Cortex of kidney (tissue), 1 donor: ENCODE measurements at places on chromosomes 7 and 10.

DNA sequence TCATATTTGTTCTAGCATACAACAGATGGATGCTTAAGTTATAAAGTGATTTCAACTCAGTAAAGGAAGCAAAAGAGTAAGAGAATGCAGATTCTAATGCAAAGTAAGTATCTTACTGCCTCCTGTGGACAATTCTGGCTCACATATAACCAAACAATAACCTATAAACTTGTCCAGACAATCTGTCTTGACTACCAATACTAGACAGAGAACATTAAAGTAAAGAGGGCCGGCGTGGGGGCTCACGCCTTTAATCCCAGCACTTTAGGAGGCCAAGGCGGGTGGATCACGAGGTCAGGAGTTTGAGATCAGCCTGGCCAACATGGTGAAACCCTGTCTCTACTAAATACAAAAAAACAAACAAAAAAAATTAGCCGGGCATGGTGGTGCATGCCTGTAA lies 329.3 kb downstream of the CACNA2D1 start:
- DNase-seq, result no peak

GRCh38 chr7:21568762-21569161 lies 25.9 kb downstream of the DNAH11 start:
- no peak for DNase-seq

DNA sequence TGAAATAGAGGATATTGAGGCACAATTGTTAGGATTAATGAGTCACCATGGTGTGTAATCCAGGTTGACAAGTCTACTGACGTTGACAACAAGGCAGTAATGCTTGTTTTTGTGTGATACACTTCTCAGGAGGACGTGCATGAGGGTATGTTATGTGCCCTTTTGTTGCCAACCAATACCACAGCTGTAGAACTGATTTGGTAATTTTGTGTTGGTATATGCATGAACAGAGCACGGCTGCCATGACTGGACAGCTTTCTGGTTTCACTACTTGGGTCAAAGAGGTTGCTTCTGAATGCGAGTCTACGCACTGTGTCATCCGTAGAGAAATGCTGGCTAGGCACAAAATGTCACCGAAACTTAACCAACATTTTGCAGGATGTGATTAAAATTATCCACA lies 32.9 kb downstream of the PHTF2 start:
- no peak for DNase-seq

GRCh38 chr10:1651270-1651966 lies 85.9 kb downstream of the ADARB2 start:
- DNase-seq, result no peak

- DNase-seq, result no peak
Measured at GRCh38 chr10:121332829-121333765, 265.1 kb downstream of the FGFR2 start.

DNA sequence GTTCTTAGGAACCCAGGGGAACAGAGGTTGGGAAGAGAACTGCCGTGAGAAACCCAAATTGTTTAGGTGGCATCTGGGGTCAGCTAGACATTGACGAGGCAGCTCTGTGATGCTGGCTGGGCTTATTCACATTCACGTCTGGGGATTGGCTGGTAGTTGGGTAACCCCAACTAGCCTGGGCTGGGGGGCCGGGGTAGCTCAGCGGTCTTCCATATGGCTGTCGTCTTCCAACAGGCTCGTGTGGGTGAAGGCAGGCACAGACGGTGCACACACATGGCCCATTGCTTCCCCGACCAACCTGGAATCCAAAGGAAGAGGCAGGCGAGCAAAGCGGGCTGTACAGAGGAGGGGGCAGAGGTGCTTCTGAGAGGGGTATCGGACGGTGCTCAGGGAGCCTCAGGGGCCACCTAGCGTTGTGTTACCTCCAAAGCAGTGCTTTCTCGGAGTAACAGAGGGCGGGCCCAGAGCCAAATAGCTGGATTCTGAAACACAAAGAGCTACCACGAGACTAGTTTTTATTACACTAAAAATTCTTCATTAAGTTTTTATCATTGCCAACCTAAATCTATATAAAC lies 34.5 kb downstream of the MKI67 start:
- no peak for DNase-seq

GRCh38 chr10:109966961-109967738 lies 40.6 kb upstream of the ADD3 start:
- DNase-seq, result no peak

DNA sequence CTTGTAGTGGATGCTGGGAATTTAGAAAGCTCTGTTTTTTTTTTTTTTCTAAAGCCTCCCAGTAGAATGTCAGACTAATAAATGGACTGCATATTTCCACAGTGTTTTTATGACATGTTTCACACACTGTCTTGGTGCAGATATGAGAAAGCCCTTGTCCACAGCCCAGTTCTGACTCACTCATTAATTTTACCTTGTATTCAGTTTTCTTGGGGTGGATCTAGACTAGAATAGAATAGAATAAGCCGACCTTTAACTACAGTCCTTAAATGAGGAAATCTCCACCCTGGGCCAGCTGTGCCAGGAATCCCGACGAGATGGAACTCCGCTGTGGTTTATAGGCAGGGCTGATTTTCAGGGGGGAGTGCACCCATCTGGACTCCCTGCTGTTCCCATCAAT lies 274.7 kb downstream of the NRG3 start:
- DNase-seq, result no peak
